ENCODE measurements at places on chromosomes 7 and 10.
A peak's percentile ranks its signal among the peaks of the same experiment; 100 is the strongest.

GRCh38 chr7:131574741-131575140 is 18.3 kb upstream of the PODXL start:
- DNase-seq: no peak

DNA sequence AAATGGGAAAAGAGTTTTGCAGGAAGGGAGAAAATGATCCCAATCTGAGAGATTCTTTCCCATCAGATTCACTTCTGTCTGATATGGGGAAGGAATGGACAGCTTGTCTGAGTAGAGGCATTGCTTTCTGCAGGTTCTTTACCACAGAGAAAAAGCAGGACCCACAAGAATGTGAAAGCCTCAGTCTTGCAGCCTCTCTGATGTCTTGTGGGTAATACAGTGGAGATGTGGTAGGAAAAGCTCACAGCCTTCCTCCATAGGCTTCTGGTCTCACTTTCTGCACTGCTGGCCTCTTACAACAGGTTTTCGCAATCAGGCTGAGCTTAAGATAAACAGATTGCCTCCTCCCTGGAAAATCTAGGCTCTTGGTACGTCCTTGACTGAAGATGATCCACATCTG is 551 bp downstream of the IFIT1 start:
- DNase-seq: no peak

GRCh38 chr7:48638041-48638440 is 286.3 kb upstream of the CDC14C start:
- DNase-seq: no peak

DNA sequence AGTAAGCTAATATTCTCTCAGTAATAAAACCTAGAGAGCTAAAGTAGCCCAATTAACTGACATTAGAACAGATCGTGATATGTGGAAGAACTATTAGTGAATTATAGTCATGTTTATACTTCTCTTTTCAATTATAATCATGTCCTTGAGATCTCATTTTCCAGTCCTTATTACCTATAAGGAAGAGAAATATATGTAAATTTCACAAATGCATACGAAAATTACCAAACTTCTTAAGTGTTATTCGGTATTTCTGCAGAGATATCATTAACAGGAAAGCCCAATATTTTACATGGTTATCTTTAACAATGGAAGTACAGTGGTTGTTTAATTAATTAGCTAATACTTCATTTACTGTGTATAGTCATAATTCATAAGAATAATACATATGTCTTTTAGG is 110.7 kb downstream of the PTEN start:
- DNase-seq: no peak

GRCh38 chr7:46522354-46522906 is 601.4 kb upstream of the IGFBP3 start:
- DNase-seq: no peak

GRCh38 chr7:92833766-92834506 is 2.4 kb downstream of the CDK6 start:
- DNase-seq: peak; percentile 62

- no peak for DNase-seq
Measured at GRCh38 chr7:5238500-5238899, 44.2 kb upstream of the SLC29A4 start.

GRCh38 chr10:113704637-113705343 is 25.1 kb downstream of the CASP7 start:
- no peak for DNase-seq

- no peak for DNase-seq
Measured at GRCh38 chr10:129966889-129967578, 3.0 kb upstream of the EBF3 start.

GRCh38 chr10:119320981-119321380 is 113.6 kb downstream of the GRK5 start:
- DNase-seq: no peak

DNA sequence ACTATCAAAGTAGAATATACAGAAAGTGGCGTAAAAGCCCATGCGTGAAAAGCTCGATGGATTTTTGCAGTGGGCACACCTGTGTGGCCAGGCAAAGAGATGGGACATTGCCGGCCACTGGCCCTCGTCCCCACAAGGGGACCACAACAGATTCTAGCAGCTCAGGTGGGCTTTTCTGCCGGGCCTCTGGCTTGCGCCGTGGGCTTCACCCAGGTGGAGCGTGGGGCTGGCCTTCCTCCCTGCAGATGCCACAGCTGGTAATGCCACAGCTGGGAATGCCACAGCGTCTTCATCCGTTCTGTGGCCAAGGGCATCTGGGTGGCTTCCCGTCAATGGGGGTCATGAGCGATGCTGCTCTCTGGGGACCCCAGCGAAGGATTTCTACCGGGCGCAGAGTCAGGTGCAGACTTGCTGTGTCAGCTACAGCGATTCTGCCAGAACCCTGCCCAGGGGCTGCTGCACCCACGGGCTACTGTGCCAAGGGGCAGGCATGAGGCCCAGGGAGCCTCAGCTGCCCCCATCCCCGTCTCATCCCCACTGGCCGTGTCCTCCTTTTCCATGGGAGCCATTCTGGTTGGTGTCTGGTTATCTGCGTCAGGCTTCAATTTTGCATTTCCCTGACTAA is 52.5 kb upstream of the NKX6-2 start:
- DNase-seq: no peak

- no peak for DNase-seq
Measured at GRCh38 chr10:59839576-59839975, 66.8 kb downstream of the CCDC6 start.

GRCh38 chr10:6525599-6526165 is 54.4 kb downstream of the PRKCQ start:
- no peak for DNase-seq

- no peak for DNase-seq
Measured at GRCh38 chr10:131810036-131810804, 90.6 kb upstream of the PPP2R2D start.

GRCh38 chr7:148800677-148801076 is 83.4 kb downstream of the EZH2 start:
- no peak for DNase-seq

- no peak for DNase-seq
Measured at GRCh38 chr7:78642751-78643150, 810.7 kb downstream of the MAGI2 start.

- no peak for DNase-seq
Measured at GRCh38 chr10:19803676-19804075, 12.6 kb upstream of the PLXDC2 start.

DNA sequence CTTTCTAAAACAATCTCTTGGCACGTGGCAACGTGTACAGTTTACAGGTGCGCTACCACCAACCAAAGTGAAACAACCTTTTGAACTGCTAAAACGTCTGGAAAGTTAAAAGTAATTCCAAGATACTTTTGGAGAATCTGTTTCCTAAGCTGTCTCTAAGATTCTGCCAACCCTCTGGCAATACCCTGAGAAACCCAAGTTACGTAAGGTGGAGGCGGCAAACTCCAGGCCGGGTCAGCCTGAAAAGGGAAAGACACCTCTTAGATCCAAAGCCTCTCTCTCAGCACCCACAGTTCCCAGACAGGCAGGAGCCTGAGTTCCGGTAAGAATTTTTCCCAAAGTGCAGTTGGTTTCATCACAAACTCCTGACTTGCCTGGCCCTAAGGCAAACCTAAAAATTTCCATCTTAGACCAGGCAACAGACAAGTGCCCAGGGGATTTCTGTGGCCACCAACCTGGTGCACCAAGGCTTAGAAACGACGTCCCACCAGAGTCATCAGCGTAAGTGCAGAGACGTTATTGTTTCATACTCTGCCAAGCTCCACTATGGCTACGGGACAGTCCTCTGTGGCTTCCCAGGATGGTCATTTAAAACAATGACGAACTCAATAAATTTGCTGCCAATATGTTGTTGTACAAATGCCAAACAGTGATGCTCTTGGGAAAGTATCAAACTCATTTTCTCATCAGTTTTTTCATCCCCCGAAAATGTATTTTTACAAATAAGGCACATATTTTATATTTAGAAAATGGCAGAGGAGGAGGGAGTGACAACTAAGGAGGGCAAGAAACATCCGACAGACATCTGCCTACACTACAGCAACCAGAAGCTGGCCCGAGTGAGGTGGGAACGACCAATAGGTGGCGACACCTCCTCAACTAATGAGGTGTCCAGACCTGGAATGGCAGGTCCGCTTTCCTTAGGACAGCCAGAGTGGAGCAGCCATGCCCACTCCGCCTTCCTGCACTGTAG is 205.8 kb upstream of the FRMD4A start:
- no peak for DNase-seq

GRCh38 chr10:81013771-81014170 is 476.1 kb downstream of the SH2D4B start:
- no peak for DNase-seq

- no peak for DNase-seq
Measured at GRCh38 chr7:52764492-52765169, 270.8 kb upstream of the POM121L12 start.

DNA sequence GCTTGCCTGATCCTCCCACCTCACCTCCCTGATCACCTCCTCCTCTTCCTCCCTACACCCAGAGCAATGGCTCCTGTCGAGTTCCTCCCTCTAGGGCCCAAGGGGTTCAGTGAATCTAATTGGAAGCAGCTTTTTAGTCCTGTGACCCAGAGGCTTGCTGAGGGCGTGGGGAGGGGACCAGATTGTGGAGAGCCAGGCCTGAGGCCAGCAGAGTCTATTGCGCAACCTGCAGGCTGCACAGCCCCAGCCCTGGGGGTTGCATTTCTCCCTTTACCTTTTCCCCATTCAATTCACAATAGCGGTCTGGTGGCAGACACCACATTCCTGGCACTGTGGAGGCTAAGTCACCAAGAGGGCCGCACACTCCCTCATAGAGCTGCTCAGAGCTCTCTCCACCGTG is 32.5 kb downstream of the GHRHR start:
- no peak for DNase-seq

DNA sequence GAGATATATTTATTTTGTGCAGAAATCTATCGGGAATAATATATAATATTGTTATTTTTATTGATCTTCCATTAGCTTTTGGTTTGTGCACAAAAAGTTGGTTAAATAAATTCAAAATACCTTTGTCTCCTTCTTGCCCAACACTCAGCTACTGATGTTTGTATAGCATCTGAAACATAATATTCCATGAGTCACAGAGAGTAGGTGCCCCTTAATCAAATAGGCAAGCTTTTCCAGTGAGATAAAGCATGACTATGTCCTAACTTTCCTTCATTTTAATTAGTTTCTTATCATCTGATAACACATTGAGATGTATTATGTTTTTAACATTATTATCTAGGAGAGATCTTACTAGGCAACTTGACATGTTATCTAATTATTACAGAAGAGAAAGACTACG is 432.2 kb downstream of the KIF20B start:
- DNase-seq: no peak

GRCh38 chr7:111839261-111839660 is 277.0 kb upstream of the IMMP2L start:
- DNase-seq: no peak

DNA sequence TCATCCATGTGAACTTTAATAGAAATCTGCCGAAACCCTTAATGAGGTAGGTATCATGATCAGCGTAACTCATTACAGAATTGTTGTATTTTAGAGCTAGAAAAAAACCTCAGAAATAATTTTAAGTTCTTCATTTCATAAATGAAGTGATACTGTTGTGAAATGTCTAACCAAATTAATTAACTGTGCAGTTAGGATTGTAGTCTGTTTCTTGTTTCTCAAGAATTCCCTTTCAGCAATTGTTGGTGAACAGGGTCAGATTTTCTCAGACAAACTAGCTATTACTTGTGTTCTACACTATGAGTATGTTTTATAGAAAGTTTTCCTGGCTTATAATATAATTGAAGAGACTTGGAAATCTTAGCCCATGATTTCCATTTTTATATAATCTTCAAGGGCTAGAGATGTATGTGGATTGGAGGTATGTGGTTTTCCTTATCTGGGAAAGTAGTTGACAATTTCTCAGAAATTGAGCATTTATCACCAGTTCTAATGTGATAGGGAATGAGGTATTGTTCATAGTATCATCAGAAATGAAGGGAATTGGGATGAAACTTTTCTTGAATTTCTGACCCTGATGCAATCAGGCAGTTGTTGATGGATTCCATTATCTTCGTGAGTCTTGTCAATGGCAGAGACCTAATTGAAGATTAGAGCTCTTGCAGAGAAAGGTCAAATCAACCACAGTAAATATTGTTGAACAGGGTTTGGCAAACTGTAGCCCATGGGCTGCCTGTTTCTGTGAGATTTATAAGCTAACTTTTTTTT is 55.0 kb downstream of the ST7 start:
- DNase-seq: no peak

DNA sequence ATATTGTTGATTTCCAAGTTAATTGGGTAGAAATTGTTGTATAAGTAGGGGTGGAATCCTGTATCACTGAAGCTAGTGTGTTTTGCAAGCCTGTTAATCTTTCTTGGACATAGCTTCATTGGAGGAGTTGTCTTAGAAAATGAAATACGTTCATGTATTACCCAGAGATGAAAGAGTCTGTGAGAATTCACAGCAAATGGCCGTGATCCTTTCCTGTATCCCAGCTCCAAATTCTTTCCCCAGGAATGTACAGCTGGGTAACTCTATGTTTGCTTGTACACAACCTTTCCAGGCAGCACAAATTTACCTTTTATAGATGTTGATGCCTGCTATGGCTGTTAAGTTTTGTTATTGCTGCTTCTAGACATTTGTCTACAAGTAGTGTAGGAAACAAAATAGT is 18.7 kb downstream of the MYPN start:
- no peak for DNase-seq

- DNase-seq: no peak
Measured at GRCh38 chr10:101071267-101071884, 9.6 kb downstream of the KAZALD1 start.

GRCh38 chr10:33093362-33093761 is 135.3 kb upstream of the ITGB1 start:
- DNase-seq: no peak

DNA sequence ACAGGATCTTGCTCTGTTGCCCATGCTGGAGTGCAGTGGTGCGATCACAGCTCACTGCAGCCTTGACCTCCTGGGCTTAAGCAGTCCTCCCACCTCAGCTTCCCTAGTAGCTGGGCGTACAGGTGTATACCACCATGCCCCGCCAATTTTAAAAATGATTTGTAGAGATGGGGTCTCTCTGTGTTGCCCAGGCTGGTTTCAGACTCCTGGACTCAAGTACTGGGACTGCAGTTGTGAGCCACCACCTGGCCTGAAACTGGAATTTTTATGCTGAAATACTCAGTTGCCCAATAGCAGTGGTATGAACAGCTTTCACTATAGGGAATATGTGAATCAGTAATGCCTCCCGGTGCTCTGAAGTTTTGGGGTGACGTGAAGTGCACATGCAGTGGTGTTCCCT is 7.6 kb downstream of the ZRANB1 start:
- no peak for DNase-seq

DNA sequence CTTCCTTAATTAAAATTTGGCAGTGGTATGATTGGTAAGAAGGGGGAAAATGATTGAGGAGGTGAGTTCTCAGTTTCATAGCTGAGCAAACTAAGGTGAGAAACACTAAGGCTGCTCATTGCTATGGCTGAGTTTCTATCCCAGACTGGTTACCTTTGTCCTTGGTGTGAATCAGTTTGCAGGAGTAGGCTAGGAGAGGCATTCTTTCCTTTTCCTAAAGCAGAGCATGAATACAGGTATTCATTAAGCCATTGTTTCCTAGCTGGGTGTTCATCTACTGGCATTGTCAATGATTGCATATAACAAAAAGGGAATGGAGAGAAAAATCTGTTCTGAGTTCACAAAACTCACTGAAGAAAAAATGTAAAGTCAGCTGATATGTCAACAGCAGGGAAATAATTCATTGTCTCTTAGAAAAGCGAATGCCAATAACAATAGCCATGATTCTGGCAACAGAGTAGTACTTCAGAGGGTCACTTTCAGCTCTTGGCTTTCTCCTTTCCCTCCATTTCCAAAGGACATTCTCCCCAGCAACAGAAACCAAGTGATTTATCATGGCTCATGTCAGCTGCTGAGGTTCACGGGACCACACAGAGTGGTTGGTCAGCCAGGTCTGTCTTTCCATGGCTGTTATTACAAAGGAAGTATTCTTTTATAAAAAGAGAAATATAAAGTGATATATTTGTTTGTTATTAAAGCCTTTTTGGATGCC is 234.0 kb downstream of the BICC1 start:
- no peak for DNase-seq
